NCI-H460 (cell line): ENCODE measurements at places on chromosomes 16 and 17.

DNA sequence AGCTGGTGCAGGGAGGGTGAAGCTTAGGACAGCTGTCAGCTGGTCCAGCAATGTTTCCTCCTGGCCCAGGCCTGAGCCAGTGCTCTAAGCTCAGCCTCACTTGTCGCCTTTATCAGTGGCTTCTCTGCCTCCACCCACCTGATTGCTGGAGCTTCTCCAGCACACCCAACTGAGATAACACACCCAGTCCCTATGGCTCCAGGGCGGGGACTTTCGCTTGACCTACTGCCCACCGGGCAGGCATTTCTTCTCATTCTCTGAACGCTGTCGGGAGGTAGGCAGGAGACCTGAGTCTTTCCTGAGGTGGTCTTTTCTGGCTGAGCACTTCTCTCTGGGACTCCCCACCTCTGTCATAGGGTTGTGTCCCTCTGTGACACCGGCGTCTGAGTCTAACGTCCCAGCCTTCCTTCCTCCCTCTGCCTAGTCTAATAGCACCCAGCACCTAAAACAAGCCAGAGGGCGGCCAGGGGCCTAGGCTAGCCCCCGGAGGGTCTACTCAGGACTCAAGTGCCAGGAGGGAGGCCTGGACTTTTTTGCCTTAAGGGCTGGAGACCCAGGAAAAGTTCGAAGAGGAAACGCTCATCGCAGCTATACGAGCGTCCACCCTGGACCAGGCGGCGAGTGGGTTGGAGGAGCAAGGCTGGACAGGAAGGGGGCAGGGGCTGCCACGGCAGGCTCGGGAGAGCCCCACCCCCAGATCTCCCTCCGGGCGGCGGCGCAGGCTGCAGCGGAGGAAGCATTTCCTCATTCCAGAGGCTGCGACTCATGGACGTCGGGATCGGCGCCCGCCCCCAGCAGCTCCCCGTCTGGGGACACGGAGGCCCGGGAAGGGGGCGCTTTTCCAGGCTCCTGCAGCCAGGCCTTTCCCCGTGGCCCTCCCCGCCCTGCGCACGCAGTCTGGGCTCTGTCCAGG lies 756 bp downstream of the TAX1BP3 start:
- peak; percentile 74 for DNase-seq

DNA sequence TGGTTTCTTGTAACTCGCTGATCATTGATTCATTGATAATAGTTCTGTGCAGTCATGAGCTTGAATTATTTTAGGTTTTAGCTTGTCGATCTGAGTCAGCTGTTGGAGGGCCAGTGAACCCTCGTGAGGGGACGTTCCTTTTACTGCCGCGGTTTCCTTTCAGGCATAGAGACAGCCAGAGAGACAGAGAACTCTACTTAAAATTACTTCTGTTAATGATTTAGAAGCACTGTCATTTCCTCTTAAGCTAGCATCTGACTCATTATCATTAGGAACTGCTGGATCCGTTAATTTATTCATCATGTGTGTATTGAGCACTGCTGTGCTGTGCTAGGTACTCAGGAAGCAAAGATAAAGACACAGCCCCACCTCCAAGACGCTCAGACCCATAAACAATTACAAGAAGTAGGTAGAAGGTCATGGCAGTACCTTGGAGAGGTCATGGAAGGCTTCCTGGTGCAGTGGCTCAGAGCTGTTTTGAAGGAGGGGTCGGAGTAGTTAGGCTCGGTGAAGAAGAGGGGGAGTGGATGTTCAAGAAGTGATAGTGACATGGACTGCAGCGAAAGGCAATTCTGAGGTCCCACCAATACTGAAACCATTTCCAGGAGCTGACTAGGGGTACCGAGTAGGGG lies 3.3 kb downstream of the PGS1 start:
- no peak for DNase-seq

GRCh38 chr17:57870283-57870635 lies 20.4 kb upstream of the MRPS23 start:
- DNase-seq: no peak

- DNase-seq: no peak
Observed at GRCh38 chr16:82395212-82395611, 225.2 kb upstream of the MPHOSPH6 start.

GRCh38 chr17:4580291-4580690 lies 4.0 kb upstream of the SMTNL2 start:
- no peak for DNase-seq

GRCh38 chr17:43663383-43663782 lies 1.7 kb upstream of the MEOX1 start:
- no peak for DNase-seq

GRCh38 chr16:1300664-1301476 lies 8.6 kb upstream of the UBE2I start:
- DNase-seq: peak; percentile 49

DNA sequence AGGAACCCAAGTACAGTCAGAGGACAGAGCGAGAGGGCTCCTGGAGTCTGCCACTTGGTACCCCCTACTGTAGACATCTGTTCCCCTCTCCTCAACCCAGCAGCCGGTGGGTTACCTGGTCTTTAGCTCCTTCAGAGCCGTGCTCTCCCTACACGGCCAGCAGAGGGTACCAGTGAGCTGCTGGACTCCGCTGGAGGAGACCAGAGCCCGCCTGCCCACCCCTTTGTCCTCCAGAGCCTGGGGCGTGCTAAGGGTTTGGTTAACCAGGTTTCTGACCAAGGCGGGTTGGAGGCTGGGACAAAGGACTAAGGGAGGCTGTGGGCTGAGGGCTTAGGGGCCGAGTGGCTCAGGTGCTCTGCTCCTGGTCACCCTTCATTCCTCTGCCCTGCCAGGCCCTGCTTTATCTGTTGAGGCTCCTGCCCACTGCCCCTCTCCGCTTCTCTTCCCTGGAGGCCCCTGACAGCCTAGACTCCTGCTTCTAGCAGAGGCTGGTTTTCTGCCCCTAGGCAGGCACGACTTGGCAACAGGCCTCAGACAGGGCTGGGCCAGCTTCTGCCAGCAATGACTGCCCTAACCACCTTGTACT lies 2.7 kb upstream of the HSD11B2 start:
- DNase-seq: peak; percentile 60

DNA sequence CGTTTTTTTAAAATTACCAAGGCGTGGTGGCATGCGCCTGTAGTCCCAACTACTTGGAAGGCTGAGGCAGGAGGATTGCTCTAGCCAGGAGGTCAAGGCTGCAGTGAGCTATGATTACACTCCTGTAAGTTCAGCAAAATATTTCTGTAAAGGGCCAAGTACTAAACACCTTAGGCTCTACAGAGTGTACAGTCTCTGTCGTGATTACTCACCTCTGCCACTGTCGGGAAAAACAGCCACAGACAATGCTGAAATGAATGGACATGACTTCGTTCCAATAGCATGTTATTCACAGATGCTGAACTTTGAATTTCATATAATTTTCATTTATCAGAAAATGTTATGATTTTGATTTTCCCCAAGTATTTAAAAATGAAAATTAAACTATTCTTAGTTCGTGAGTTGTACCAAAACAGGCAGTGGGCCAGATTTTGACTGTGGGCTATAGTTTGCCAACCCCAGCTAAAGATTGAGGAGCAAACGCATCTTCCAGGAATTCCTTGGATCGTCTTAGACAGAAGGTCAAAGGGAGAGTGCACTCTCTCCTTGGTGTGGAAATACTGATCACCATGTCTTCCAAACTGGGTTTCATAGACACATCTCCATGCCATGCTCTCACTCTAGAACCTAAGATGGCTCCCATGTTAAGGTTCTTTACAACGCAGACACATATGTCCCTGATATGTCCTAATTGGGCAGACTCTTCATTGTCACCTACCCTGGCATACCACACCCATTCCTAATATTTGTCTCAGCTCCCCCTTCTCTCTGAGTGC lies 89.5 kb downstream of the MARF1 start:
- DNase-seq: no peak

GRCh38 chr17:67401106-67401505 lies 24.0 kb downstream of the PITPNC1 start:
- DNase-seq: no peak

- DNase-seq: no peak
Observed at GRCh38 chr17:32896647-32897258, 19.8 kb upstream of the MYO1D start.

DNA sequence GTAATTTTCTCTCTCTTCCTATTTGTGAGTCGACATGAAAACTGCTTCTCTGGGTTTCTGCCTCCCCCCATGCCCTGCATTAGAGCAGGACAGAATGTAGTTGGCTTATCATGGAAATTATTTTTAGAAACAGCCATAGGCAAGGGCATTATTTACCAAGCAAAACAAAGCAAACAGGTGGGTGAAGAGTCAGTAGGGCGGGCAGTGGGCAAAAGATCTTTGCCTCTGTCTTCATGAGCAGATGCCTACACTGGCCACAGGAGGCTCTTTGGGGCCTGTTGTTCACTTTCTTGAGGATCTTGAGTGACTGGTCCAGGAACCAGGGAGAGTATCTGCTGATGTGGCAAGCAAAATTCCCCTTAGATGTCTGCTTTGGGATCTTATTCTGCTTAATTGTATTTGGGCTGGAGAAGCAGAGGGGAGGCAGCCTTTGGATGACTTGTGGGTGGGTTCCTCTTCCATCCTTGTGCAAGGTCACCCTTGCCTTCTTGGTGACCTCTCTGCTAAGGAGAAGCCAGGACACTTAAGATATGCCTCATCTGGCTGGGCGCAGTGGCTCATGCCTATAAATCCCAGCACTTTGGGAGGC lies 42.5 kb upstream of the CLEC19A start:
- DNase-seq: no peak

- no peak for DNase-seq
Observed at GRCh38 chr16:1533443-1533951, at the start of gene TMEM204. Gene TMEM204 (plus strand): TSS chr16:1533666. CDS start chr16:1534276, 610 bp downstream.

- no peak for DNase-seq
Observed at GRCh38 chr17:64273006-64273405, 9.9 kb upstream of the TEX2 start.

DNA sequence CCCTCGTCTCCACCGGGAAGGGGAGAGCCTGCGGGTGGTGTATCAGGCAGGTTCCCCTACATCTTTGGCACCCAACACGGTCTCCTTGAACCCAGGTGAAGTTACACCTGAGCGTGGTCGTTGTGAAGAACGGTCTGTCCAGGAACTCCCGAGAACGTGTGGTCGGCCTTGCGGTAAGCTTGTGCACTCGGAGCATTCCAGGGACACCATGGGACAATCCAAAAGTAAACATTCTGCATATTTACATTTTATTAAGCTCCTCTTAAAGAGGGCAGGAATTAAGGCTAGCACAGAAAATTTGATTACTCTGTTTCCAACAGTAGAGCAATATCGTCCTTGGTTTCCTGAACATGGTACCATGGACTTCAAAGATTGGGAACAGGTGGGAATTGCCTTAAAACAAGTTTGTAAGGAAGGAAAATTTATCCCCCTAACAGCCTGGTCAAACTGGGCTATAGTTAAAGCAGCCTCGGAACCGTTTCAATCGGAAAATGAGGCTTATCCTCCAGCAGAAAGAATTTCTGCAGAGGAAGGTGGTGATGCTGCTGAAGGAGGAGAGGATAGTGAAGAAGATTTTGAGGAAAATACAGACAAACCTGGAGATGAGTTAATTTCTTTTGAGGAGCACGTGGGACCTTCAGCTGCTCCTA lies 18.2 kb downstream of the ALOX15B start:
- no peak for DNase-seq

- DNase-seq: no peak
Observed at GRCh38 chr17:33922971-33923370, 332.1 kb upstream of the CCL2 start.

- DNase-seq: peak; percentile 81
Observed at GRCh38 chr16:74740795-74741304, 33.8 kb downstream of the FA2H start.

- DNase-seq: no peak
Observed at GRCh38 chr16:61435346-61435745, 600.9 kb downstream of the CDH8 start.

DNA sequence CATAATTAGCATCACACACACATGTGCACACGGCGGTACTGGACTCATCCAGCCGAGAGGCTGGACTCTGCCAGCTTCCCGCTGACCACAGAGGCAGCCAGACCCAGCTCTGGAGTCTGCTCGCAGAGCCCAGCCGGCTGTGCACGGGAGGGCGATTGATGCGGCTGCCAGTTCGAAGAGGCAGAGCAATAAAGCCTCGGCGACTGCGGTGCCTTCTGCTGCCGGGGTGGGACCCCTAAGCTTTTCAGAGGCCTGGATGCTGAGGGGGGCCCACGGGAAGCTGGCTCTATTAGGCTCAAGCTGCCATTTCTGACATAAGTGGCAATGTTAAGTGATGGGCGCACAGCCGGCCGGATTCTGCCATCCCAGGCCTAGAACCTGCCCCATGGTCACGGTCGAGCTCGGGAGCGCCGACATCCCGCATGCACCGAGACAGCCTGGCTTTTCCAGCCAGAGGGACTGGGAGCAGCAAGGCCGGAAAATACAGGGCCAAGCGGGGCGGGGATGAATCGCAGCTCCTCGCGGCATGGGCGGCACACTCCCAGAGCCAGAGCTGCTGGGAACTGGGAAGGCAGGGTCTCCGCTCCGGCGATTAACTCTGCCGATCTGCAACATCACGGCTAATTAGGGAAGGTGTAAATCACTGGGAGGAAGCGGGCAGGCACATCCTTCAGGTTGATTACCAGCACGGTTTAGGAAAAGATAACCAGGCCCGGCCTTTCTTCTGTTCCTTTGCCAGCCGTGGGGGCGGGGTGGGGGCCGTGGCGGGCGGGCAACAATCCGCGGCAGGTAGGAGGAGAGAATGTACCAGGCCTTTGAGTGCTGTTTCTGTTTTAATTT lies 57.7 kb downstream of the TBC1D16 start:
- DNase-seq: no peak

DNA sequence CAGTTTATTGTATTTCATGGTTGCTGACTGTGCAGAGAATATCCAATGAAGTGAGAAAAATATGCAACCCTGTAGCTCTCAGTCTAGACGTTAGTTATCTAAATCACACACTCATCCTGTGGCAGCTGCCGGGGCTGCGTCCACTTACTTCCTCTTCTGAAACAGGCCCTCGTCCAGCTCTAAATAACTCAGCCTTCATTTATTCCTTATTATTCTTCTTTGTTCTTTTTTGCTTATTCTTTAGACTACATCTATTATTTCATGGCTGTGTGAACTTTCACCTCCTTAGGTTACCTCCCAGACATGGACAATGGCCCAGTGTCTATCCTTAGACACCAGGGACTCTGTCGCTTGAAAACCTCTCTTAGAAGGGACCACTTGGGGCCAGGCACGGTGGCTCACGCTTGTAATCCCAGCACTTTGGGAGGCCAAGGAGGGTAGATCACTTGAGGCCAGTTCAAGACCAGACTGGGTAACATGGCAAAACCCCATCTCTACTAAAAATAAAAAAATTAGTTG lies 3.4 kb upstream of the THUMPD1 start:
- no peak for DNase-seq

GRCh38 chr17:5097101-5097834 lies 14.4 kb downstream of the ZNF232 start:
- DNase-seq: no peak

DNA sequence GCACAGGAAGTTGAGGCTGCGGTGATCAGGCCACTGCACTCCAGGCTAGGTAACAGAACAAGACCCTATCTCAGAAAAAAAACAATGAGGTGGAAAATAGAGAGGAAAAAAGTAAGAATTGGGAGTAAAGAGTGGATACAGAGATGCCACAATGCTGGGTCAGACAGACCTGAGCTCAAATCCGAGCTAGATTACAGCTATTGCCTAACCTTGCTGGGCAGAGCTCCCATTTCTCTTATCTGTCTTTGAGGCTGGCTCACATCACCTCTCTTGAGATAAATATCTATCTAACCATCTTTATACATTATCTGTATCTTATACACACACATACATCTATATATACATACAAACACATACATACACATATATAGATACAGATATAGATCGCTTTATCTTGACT lies 59.0 kb downstream of the ACSM2B start:
- no peak for DNase-seq

GRCh38 chr17:48892940-48893645 lies 506 bp downstream of the ATP5MC1 start:
- no peak for DNase-seq
